Stimulated activated CD8-positive, alpha-beta memory T cell treated with anti-CD3 and anti-CD28 coated beads, Interleukin-15, amount 100 ng/mL, for 4 hours (primary cell): ENCODE measurements at places on chromosomes 4 and X.

- no peak for DNase-seq
Observed at GRCh38 chr4:105543346-105543745, 9.1 kb upstream of the ARHGEF38 start.

DNA sequence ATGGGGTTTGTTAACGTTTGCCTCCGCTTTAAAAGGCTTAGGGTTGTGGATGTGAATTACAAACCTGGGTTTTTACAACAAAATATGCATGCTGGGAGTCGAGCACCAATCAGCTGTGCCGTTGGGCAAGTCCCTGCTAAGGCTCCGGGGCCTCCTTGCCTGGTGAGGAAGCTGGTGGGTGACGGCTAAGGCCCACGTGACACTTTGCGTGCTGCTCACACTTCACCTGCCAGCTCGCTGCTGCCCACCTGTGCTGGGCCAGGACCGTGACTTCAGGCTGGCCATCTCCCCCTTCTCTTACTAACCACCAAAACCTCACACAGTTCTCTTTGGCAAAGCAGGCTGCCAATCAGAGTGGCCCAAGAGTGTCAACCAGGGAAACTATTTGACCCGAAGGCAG, 178.3 kb downstream of the AFAP1 start:
- no peak for DNase-seq

DNA sequence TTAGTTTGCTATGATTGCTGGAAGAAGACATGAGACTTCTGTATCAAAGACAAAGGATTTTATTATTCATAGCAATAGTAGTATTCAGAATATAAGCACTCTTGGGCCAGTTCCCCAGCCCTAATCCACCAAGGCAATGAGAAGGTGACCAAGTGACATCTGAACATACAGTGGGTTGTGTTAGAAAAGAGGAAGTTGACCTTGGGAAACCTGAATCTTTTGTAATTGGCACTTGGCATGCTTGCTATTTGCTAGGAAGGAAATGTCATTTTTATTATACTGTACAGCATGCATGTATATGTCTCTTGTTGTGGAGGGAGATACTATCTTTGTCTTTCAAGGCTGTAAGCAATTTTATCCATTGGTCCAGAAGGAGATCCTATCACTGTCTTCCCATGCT, 216.1 kb upstream of the FAT1 start:
- DNase-seq, result no peak

- no peak for DNase-seq
Observed at GRCh38 chrX:21586001-21586400, 72.1 kb downstream of the KLHL34 start.

DNA sequence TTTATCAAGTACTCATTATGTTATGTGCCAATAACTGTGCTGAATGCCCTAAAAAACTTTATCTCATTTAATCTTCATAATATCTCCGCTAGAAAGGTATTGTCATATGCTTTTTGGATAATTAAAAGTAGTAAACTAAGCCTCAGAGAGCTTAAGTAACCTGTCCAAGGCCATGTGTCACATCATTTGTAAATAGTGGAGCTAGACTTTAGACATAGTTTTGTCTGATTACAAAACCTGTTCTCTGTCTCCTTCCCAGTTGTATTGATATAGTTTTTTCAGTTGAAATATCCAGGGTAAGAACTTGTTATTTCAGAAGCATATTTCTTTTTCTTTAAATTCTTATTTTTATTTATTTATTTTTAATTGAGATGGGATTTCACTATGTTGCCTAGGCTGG, 66.7 kb downstream of the TENM3 start:
- DNase-seq, result no peak

- no peak for DNase-seq
Observed at GRCh38 chrX:139120760-139121159, 409.2 kb upstream of the FGF13 start.

DNA sequence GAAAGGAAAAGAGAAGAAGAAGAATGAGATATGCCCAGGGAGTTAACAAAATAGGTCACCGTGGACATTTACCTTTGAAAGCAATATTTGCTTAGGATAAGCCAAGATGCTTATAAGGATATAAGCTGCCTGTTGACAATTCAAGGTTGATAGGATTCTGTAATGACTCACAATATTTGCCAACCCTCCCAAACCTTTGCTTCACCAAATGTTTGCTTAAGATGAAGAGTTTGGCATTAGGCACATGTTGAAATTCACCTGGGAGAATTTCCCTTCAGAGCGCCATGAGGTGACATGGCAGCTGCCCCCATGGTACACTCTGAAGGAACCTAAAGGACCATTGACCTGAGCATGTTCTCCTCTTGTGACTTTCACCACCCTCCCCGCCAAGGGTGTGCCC, 4.6 kb downstream of the PALLD start:
- no peak for DNase-seq

DNA sequence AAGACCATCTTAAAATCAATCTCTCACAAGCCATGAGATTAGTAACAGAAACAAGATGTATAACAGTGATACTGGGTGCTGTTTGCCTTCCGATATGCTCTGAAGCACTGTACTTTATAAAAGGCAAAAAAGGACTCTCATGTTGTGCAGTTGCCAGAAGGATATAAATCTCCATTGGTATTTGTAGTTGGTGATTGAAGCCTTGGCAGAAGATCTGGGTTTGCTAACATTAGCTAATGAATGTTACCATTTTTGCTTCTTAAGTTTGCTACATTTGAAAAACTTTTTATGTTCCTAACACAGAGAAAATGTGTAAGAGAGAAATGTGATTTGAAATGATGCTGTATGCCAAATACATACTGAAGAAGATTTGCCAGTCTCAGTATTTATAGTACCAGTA, 44.4 kb downstream of the RAP1GDS1 start:
- no peak for DNase-seq

- DNase-seq, result no peak
Observed at GRCh38 chr4:103002551-103002950, 17.0 kb downstream of the SLC9B1 start.

DNA sequence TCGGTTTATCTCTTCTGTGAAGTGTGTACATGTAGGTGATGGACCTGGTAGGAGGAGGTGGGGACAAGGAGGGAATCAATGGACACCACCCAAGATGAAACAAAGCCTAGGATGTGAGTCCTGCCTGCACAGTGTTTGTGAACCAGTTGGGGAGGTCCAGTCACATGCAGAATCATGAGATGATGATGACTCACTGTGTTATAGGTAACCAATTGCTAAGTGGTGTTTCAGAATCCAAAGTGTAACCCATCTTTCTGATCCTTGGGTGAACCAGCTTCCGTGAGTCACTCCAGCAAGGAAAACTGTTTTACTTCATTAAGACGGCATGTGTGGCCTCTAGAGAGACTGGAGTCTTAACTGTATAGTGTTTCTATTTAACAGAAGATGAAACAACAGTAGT, 57.9 kb upstream of the HPF1 start:
- DNase-seq, result no peak

- no peak for DNase-seq
Observed at GRCh38 chrX:139388254-139388653, 142.3 kb upstream of the F9 start.
